Activated T-helper 17 cell treated with anti-CD3 and anti-CD28 coated beads, Interleukin-2, amount 50 U/mL, for 72 hours (primary cell): ENCODE measurements at places on chromosomes 7 and 10.

GRCh38 chr10:120573355-120573754 lies 116.3 kb downstream of the PLPP4 start:
- no peak for ATAC-seq

DNA sequence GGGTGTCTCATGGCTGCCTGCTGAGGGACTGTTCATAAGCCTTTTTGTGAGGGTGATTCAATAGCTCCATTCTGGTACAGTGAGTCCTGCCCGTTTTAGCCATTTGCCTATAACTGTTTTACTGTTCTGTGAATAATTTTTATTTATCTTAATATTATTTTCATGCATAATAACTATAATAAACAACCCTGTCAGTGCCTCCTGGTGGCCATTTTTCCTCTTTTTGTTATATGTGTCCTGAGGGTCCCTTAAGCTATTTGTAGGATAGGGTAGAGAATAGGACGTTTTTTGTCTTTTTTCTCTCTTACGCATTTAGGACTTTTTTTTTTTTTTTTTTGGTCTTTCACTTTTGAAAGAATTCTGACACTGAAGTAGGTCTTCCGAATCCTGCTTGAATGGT lies 2.9 kb downstream of the C1QL3 start:
- no peak for ATAC-seq

- no peak for ATAC-seq
Measured at GRCh38 chr7:16744518-16745250, 8.9 kb upstream of the TSPAN13 start.

- ATAC-seq, result no peak
Measured at GRCh38 chr10:51028420-51028819, 45.9 kb upstream of the PRKG1 start.

GRCh38 chr7:159115601-159116501 lies 28.8 kb downstream of the VIPR2 start:
- ATAC-seq, result no peak

DNA sequence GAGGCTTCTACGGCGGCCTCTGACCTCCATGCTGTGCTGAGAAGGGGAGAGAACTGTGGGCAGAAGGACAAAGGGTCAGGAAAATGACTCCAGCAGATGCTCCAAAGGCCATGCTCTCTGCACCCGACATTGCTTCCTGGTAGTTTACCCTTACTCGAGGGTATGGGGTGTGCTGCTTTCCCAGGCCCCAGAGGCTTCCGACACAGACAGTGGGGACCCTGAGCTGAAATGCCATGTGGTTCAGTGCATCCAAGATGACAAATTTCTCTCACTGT lies 130.9 kb downstream of the PTPN20 start:
- no peak for ATAC-seq

- no peak for ATAC-seq
Measured at GRCh38 chr7:81170291-81170690, 251.4 kb upstream of the SEMA3C start.
